Fibroblast of gingiva (primary cell): ENCODE measurements at places on chromosomes 6 and 20.

DNA sequence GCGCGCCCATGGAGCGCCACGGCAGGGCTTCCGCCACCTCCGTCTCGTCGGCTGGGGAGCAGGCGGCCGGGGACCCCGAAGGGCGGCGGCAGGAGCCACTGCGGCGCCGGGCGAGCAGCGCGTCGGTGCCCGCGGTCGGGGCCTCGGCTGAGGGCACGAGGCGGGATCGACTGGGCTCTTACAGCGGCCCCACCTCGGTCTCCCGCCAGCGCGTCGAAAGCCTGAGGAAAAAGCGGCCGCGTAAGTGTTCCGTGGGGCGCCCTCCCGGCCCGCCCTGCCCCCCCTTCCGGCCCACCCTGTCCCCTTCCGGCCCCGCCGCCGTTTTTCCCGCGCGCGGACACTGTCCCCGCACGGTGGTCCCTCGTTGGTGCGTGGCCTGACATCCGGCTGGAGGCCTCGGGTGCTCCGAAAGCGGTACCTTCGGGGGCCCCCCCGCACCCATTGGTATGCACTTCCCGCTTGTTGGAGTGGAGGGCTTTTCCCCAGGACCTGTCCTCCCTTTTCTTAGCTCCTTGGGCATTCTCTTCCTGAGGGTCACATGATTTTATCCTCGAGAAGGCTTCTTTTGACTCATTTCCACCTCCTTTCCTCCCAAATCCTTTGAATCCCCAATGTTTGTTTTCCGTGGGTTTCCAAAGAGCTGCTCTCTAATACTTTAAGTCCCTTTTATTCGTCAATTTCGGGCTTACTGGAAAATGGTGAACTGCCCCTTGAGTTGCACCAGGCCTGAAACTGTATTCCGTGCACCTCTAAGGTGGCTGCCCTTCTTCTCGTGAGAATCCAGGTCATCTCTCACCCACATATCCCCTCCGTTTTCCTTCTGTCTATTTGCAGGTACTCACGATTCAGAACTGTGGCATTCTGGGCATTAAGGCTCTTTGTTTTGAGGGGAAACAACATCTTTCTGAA is 556 bp downstream of the PANK2 start:
- no peak for DNase-seq

- peak; percentile 10 for DNase-seq
Measured at GRCh38 chr6:142187209-142187608, 40.1 kb downstream of the VTA1 start.

DNA sequence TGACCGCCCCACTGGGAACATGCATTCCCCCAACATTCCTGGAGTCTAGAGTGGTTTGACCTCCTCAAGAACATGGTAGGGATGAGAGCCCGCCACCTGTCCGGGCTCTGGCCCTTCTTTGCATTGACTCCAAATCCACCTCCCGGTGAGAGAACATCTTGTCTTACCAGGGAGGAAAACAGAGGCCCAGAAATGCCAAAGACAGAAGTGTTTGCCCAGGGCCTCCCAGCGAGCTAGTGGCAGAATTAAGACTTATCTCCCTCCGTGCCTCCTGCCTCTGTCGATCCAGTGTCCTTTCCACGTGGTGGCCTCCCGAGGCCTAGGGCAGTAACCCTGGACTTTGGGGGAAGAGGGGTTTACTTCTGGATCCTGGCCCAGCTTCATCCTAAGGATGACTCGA is 134.8 kb downstream of the JPH2 start:
- no peak for DNase-seq

GRCh38 chr6:36729161-36729524 is 31.5 kb downstream of the RAB44 start:
- DNase-seq = no peak

DNA sequence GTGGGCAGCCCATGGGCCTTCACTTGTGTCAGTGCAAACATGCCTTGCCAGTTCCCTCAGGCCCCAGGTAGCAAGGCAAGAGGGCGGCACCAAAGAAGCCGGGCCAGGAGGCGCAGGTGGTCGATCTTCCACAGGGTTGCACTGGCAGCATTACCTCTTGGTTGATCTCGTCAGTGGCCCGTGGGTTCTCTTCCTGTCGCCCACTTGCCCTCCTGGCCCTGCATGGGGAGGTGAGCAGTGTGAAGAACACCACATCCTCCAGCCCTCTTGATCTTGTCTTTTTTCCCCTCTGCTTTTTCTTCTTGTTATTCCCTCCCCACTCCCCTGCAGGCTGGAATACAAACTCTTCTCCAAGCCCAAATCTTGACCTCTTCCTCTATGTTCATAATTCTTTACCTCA is 3.0 kb upstream of the CST11 start:
- no peak for DNase-seq

DNA sequence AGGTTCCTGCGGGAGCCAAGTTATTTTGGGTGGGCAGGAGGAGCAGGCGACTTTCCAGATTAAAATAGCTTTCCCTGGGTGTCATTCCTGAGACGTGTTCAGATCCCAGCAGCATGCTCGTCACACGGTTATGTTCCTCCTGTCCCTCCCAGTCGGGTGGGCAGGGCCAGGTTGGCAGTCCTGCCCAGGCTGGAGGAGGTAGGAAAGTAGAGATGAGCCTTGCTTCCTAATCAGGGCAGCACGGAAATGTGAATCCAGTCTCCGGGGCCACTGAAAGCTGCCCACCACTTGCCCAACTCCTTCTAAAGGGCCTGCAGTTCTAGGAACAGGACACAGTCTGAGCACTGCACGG is 137.0 kb downstream of the MRPL14 start:
- no peak for DNase-seq

GRCh38 chr6:44078827-44079671 is 48.2 kb downstream of the MRPL14 start:
- DNase-seq = peak; percentile 50
